ENCODE measurements at places on chromosomes 11 and 22.
A peak's percentile ranks its signal among the peaks of the same experiment; 100 is the strongest.

- DNase-seq: peak; percentile 55
These were observed 3.1 kb upstream of the COMMD9 start for GRCh38 chr11:36292311-36292722.

DNA sequence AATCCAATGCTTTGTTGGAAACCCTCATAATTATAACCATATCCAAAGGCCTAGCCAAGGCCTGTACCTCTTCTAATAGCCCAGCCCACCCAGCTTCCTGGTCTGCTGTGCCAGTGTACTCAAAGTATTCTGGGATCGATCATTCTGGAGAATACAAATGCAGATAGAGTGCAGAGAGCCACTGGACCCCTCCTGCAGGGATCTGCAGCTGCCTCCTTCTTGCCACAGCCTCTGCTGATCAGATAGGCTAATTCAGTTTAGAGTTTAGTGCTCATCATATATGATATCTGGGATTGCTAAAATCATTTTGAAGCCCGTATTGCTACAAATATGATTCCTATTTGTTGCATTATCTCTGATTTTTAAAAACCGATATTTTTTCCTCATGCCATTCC is 17.5 kb downstream of the CASP5 start:
- no peak for DNase-seq

- DNase-seq: peak; percentile 86
These were observed at the start of gene FAM89B for GRCh38 chr11:65572356-65573051. FAM89B (plus strand) TSS chr11:65572538; CDS start chr11:65572670, 132 bp downstream.

DNA sequence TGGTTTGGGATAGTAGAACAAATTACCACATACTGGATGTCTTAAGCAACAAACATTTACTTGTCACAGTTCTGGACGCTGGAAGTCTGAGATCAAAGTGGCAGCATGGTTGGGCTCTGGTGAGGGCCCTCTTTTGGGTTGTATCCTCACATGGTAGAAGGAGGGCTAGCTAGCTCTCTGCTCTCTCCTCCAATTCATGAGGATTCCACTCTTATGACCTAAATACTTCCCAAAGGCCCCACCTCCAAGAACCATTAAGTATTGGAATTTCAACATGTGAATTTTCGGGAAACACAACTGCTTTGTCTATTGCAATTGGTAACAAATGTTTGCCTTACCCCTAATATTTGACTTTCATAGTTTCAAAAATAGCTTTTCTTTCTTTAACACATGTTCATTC is 52.6 kb downstream of the MUC15 start:
- no peak for DNase-seq

DNA sequence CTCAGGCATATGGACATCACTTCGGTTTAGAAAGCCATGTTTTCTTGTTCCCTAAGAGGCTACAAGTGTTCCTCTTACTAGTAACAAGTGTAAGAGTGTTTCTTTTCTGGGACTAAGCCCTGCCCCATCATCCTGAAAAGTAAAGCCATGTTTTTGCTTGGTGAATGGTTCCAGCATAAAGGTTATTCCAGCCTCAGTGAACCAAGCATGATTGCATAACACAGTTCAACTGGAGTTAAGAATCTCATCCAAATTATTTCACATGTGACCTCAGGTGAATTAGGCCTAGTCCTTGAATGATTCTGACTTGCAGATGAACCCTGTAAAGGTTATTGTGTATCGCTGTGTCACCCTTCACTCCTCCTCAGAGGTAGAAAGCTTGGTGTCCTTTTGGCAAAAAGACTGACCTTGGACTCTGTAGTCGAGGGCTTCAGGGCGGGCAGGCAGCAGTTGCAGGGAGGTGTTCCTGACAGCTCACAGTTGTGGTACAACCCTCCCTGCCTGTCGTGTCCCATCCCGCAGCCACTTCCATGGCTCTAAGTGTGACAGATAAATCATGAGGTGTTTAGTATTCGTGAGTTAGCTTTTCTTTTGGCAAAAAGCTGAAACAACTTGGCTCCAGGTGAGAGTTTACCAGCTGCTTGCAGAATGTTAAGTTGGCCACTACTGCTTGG is 321.8 kb downstream of the CADM1 start:
- no peak for DNase-seq

DNA sequence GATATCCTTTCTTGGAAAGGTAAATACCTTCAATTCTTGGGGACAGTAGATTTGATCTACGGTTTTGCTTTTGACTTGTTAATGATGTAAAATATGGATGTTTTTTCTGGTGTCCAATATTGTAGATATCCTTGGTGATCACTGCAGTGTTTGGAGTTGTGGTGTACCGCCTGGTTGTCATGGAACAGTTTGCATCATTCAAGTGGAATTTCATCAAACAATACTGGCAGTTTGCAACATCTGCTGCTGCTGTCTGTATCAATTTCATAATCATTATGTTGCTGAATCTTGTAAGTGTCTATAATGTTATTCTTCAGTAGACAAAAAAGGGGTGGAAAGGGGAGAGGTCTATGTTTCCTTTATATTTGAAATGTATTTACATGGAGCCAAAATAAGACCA is 27.4 kb upstream of the MUC15 start:
- DNase-seq: no peak

- no peak for DNase-seq
These were observed 16.1 kb upstream of the TPP1 start for GRCh38 chr11:6635082-6635932.

DNA sequence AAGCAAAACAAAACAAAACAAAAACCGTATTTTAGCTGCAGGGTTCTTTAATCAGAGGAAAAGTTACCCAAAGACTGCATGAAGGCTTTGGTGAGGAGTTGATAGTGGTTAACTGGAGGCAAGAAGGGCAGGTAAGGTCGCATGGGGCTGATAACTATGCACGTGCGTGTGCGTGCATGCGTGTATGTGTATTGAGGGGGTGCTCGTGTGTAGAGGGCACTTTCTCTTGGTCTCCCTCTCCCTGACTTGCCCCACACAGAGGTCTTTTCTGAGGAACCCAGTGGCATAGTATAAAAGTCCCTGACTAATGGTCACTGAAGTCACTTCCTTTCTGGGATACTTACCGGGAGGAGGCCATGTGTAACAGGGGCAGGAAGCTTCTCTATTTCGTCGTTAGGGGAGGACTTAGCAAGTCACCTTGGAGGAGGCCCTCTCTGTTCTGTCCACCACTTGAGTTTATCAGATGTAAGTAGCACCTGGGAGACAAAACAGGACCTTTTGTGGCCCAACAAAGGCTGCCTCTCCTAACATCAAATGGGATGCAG is 20.1 kb upstream of the FCHSD2 start:
- DNase-seq: no peak

DNA sequence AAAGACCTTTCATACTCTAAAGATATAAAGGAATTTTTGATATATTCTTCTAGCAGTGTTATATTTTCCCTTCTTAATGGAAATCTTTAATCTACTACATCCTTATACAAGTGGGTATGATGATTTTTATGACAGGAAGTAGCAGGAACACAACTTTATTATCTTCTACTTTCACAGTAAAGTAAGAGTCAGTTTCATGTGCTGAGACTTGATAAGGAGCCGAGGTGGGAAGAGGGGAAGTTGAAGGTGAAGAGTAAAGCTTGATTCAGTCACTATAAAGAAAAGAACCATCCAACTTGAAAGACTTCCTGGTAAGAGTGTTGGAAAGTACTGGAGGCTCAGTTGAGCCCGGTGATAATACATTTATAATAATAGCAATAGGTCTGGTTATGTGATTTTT is 82.1 kb upstream of the PTH start:
- no peak for DNase-seq

DNA sequence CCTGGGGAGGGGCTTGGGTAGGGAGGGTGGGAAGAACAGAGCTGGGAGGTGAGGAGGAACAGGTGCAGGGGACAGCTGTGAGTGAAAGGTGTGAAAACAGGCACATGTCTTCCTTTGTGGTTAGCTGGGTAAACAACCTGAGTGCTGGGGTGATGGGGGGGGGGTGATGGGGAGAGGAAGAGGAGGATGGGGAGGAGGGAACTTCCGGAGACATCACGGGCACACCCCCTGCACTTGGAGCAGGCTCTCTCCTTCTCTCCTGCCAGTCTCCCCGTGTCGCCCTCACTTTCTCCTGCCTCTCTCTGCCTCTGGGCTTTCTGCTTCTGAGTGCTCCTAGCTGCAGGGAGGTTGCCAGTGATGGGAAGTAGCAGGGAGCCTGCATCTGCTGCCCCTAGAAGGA is 8.8 kb downstream of the CXCR5 start:
- no peak for DNase-seq

Measured in NCI-H82 (cell line).